Fibroblast of upper back skin (primary cell): ENCODE measurements at places on chromosomes 3 and 15.
A peak's percentile ranks its signal among the peaks of the same experiment; 100 is the strongest.

DNA sequence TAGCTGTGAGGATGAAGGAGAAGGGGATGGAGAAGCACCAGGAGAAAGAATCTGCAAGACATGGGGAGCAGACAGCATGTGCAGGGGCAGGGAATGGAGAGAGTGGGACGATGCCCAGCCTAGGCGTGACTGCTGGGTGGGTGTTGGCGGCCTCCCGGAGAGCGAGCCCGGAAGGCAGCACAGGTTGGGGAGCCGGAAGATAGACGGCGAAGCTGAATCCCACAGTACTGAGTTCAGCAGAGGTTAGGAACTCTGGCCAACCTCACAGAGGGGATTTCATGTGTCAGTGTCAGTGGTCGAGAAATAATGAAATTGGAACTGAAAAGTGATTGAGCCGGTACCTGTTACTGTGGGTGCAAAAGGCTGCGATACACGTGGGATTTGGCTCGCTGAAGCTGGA lies 55.2 kb downstream of the PXYLP1 start:
- DNase-seq = no peak

DNA sequence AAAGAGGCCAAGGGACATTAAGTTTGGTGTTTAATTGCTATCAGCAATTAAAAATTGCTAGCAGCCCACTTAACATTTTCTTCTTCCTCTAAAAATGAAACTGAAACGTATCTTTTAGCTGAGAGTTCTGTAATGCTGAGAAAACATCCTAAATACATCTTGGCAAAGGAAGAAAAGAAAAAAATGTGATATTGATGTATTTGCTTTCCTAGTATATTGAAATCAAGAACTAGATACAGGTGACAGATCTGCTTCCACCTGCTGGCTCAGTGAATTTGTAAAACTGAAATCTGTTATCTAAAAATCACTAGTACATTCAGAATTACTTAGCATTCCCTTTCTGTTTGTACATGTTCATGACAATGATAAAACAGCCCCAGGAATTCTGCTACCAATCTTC lies 283.2 kb downstream of the ZBTB20 start:
- DNase-seq = no peak

GRCh38 chr3:71380096-71380495 lies 203.4 kb downstream of the FOXP1 start:
- peak; percentile 31 for DNase-seq

DNA sequence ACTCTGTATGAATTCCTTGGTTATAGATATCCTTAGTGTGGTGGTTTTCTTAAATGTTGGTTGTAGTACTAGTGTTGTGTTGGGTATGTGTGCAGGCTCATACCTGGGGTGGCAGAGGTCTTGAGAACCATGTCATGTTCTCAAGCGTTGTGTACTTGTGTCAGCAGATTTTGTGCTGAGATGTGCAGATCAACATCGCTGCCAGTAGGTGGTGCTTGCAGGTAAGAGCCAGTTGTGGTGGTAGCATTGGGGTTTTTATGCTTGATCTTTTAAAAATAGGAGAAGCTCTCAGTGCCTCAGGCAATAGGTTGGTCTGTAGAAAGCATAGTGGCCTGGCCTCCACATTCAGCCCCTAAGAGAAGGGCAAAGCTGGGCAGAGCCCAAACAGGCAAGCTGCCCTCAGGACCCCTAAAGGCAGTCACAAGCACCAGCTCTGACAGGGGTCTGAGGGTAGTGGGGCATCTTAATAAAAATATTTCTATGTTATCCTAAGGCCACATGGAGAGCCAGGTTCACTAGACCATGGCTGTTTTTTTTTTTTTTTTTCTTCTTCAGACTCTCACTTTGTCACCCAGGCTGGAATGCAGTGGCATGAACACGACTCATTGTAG lies 164.0 kb downstream of the IL20RB start:
- DNase-seq = peak; percentile 14

- no peak for DNase-seq
Measured at GRCh38 chr3:190579514-190580137, 65.7 kb downstream of the IL1RAP start.

- DNase-seq = no peak
Measured at GRCh38 chr15:45804028-45804427, 169.2 kb downstream of the SQOR start.

DNA sequence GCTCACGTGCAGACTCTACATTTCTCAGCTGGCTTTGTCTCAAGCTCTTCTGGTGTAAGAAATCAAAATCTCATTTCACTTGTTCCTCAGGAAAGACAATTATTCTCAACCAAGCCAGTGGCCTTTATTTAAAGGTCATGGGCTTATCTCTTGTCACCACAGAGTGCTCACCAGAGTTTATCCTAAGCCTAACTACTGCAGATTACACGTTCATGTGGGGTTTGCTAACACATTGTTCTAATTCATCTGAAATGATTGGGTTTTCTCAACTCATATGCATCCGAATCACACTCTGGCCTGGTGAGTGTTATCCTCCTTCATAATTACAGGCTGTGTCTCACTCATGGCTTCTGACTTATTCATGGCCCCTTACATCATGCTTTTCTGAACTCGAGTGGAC lies 83.3 kb upstream of the TSC22D2 start:
- no peak for DNase-seq

- DNase-seq = no peak
Measured at GRCh38 chr3:8805774-8806173, 36.4 kb upstream of the OXTR start.

DNA sequence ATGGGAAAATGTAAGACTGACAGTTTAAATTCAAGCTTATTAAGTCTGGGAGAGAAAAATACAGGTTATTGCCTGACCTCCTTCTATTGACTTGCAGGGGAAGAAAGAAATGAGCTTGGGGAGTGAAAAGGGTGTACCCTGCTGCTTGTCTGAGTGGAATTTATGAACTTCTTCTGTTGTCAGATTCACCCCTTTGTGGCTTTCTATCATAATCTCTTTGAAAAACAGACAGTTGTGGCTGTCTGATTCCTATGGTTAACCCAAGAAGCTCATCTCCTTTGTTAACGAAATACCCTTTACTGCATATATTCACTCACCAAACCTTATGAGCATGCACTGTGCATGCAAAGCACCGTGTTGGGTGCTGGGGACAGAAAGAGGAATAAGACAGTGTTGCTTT lies 22.5 kb downstream of the GPD1L start:
- DNase-seq = no peak

GRCh38 chr3:139517321-139518065 lies 22.0 kb downstream of the RBP1 start:
- no peak for DNase-seq

- peak; percentile 57 for DNase-seq
Measured at GRCh38 chr15:60351066-60351465, 46.7 kb downstream of the ANXA2 start.

DNA sequence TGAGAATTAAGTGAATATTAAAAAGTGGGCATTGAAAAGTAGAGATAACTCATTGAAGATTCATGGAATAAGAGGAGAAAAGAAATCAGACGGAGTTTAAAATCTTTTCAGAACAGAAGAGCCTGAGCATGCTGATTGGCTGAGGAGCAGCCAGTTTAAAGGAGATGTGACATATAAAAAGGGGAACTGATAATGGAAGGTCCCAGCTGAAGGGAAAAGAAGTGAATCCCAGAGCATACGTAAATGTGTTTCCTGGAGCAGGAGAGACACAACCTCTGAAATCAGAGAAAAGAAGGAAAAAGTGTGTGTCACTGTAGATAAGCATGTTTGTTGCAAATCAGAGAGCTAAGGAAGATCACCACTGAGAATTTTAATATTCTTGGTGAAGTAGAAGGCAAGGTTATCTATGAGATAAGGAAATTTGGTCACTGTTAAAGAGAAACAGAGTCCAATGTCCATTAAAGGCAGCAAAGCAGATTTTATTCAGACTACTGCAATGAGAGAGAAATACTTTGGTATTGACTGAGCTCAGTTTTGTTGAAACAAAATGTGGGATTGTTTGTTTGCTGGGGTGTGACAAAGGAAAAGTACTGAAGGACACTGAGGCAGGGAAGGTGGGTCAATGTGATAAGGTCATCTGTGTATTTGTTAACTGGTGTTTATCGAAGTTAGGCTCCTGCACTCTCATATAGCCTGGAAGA lies 84.6 kb upstream of the WDR72 start:
- no peak for DNase-seq

DNA sequence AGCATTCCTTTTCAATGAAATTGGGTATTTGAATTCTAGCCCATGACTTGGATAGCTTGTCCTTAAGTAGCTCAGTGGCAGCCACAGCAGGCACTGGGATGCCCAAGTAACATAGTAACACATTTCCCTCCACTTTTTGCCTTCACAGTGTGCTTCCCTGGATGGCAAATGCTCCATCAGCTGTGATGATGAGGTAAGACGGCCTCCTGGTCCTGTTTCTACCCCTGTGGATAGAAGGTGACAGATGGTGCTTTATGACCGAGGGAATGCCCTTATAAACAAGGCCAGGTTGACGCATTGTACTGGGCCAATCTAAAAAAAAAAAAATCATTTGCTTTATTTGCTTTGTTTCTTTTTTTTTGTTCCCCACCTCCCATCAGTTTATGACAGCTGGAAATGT lies 41.8 kb upstream of the LRTM1 start:
- DNase-seq = no peak

- DNase-seq = no peak
Measured at GRCh38 chr15:74431116-74431515, 2.6 kb downstream of the SEMA7A start.

- DNase-seq = no peak
Measured at GRCh38 chr3:99485286-99485685, 153.1 kb upstream of the COL8A1 start.

DNA sequence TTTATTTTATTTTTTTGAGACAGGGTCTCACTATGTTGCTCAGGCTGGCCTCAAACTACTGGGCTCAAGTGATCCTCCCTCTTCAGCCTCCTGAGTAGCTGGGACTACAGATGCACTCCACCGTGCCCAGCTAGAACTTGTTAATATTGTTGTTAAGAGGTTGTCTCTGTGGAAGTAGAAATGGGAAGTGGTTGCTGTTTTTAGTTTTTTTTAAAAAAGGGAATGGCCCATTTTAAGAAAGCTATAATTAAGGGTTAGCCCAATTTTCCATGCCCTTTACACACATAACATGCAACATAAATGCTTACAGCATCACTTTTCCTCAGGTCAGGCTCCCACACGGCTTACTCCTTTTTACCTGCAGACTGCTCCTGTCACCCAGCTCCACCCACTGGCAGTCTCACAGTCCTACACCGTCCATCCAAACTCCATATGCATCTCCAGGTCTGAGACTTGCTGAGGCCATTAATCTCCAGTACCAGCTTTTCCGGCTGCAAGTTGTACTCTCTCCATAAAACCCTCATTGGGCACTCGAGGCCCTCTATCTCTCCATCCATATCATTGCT lies 19.8 kb downstream of the MORC1 start:
- no peak for DNase-seq

DNA sequence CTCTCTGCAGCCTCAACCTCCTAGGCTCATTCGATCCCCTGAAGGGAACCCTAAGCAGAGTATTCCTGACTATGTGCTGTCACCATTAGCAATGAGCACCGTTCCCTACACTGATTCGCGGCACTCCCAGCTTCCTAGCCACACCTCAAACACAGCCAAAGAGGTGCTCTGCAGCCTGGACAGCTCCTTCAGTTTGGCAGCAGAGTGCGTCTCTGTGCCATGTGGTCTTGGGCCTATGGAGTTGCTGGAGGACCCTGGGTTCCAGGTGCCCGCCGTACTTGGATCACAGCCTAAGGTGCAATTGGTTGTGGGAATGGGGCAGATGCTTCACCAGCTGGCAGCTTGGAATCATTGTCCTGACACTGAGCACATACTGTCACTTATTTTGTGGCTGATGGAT lies 17.3 kb upstream of the IL12A start:
- no peak for DNase-seq

DNA sequence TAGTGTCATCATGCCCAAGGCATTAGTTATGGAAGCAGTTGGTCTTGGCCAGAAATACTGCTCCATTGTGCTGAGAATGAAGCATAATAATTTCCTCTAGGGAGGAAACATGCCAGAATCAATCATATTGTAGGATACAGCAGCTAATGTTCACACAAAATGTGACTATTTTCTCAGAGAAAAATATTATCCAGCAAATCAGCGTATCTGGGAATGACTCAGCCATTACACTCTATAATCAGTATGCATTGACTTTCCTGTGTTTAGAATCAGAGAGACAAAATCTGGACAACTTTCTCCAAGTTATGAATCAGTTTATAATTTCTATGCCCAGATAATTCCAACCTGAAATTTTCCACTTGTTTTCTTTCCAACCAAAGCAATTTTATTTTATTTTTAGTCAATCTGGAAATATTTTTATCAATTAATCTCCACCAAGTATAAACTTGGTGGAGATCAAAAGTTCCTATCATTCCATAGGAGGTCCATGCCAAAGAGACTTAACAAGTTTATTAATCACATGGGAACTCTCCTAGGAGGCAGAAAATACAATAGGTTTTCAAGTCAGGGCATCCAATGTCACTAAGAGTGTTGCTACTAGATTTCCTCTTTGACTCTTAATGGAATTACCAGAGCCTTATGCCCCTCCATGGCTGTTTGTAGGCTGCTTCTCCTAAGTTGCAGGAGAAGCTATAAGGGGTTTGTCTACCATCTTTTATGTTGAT lies 36.4 kb downstream of the SUCNR1 start:
- peak; percentile 70 for DNase-seq

GRCh38 chr3:148246291-148246923 lies 451.3 kb upstream of the AGTR1 start:
- no peak for DNase-seq

DNA sequence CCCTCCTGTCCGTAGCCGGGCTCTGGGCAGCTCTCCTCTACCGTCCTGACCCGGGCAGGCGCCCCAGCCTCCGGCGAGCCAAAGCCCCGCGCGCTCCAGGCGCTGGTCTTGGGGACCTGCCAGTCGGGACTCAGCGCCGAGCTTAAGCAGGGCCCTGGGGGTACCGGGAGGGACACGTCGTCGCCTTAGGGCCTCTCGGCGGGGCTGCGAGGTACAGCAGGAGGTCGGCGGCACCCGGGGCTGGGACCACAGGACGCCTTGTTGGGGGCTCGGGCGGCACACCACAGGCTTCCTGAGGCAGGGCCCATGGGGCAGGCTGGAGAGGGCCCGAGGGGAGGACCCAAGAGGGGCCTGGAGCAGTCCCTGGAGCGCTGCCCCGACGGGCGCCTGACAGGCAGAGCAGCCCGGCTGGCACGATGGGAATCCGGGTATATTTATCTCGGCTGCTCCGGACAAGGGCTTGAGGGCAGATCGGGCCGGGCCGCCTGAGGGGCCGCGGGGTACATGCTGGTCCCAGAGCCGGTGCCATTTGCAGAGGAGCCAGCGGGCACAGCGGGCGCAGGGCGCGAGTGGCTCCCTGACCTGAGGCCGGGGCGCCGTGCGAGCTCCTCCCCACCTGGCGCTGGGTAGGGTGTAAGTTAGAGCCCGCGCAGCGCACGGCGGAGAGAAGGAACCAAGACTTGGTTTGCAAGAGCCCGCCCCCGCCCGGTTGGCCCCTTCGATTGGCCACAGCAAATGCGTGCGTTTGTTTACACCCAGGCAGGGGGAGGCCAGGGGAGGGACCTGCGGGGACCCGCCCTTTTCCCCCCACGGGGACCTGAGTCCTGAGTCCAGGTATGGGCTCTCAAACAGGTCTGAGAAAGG lies 574 bp downstream of the SLC38A3 start:
- no peak for DNase-seq

DNA sequence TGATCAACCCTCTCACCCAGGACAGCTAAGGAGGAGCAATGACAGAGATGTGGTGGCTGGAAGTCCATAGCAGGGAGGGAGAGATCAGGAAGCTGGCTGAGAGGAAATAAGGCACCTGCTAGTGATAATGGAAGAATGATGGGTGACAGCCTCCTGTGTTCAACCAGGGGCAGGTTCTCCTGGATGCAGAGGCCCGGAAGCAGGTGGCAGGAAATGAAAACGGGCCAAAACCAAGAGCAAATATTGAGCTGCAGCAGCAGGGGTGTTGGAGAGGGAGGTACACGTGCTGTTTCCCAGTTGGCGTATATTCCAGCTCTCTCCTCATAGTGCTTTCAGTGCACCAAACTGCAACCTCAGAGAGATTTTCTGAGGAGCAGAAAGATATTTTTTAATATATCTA lies 213.4 kb upstream of the TBL1XR1 start:
- no peak for DNase-seq
